Heart left ventricle (tissue), 16 donors: ENCODE measurements at places on chromosomes 12 and 14.

DNA sequence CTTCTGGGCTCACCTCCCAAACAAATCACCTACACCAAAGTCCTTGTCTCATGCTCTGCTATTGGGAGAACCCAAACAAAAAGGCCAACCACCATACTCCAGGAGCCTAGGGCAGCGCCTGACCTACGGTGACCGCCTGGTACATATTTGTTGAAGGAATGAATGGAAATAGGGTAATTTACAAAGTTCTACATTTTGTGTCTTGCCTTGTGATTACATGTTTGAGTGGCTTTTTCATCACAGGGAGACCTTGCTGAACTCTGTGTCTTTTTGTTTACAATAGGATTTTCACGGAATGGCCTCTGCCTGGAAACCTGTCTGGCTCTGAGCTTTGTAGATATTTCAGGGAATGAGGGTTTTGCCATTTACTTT is 11.3 kb upstream of the PRIMA1 start:
- DNase-seq, result no peak

GRCh38 chr12:58186914-58187313 is 245.5 kb downstream of the ATP23 start:
- no peak for DNase-seq

DNA sequence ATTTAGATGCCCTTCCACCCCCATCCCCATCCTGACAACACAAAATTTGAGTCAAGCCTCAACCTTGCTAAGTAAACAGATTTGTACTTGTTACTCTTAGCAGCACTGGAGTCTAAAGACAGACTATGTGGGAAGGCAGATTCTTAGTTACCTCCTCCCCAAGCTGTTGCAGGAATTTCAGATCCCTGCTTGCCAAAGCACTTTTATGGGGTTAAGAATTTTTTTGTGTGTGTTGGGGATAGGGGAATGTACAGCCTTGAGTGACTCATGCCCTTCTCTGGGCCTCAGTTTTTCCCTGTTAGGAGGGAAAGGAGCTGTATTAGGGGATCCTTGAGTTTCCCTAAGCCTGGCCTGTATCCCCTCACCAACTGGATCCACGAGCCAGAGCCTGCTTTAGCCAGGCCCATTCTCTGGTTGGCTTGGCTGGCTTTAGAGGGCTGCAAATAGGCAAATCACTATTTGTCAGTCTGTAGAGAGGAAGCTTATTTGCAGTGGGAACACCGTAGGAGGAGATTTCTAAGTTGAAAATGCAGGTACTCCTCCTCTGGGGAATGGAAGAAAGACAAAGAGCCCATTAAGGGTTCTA is 27.7 kb upstream of the RNU6-8 start:
- no peak for DNase-seq

- DNase-seq, result no peak
These were observed 57.1 kb downstream of the GALC start for GRCh38 chr14:87935886-87936285.

DNA sequence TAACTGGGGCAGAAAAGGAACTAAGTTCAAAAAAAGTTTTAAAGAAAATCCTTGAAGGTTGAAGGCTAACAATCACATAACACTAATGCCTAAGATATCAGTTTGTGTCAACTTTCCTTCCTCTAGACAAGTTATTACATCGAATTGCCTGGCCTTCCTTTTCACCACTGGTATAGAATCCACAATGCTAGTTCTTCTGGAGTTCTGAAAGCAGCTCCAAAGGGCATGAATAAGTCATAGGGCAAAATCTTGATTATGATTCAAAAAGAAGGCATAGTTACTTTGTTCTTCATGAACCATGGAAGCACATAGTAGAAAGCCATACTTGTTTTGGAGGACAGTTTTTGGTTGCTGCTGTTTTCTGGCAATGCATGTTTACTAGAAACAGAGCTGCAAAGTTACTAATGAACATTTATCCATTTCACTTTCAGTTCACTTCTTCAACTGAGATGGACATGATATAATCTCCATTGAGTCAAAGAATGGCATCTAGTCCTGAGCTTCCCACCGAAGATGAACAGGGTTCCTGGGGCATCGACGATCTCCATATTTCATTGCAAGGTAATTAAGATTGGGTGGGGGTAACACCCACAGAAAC is 56.0 kb downstream of the SYNE2 start:
- DNase-seq, result no peak
